PC-3 (cell line): ENCODE measurements at places on chromosomes 2 and 18. TPM values are rescaled to one million over a fixed set of nuclear protein-coding genes. Genes with fewer than 3 reads are reported as not detected.

Gene APOB
- not detected in 2 replicates for total RNA-seq

- DNase-seq: peak; percentile 48
Measured at GRCh38 chr2:163604941-163605555, 130.8 kb downstream of the FIGN start.

Gene SNTG2
- not detected in 2 replicates for total RNA-seq

Gene MERTK
- total RNA-seq: 2.5 and 3.9 TPM in 2 replicates

DNA sequence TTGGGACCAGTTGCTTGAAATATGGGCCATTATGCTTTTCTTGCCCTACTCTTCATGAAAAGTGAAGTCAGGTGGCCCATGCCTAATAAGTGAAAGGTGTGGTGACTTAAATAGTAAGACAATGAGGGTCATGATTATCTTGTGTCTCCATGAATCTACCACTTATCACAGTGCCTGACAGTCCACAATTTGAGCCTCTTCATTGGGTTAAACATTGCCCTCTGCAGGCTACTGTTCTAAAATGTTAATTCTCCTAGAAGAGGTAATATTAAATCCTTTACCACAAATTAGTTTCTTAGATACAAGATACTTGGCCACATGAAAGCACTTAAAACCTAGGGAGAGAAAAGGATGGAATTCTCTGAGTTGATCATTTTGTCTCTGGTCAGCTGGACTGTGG, 4.0 kb downstream of the EGR4 start:
- no peak for DNase-seq

DNA sequence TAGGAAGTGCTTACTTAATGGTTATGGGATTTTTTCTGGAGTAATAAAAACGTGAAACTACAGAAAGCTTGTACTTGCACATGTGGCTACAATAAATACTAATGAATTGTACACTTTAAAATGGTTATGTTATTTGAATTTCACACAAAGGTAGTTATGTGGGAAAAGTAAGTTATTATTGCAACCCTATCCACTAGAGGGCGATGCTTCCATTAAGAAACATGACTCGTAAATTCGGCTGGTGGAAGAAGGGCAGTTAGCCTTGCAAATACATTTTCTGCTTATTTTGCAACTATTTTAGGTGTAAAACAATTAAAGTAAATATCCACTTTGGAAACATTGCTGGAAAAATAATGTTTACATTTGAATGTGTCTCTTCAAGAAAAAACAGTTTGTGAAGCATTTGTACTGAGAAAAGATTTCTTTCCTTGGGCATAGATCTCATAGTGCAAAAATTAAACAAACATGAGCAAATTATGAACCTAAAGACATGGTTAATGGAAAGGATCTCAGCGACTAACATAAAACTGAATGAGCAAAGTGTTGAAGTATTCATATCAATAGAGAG, 68.1 kb upstream of the CSRNP3 start:
- DNase-seq: peak; percentile 92

Gene KRTCAP3
- 0.22 TPM in 1 of 2 replicates, not detected in the other for total RNA-seq

DNA sequence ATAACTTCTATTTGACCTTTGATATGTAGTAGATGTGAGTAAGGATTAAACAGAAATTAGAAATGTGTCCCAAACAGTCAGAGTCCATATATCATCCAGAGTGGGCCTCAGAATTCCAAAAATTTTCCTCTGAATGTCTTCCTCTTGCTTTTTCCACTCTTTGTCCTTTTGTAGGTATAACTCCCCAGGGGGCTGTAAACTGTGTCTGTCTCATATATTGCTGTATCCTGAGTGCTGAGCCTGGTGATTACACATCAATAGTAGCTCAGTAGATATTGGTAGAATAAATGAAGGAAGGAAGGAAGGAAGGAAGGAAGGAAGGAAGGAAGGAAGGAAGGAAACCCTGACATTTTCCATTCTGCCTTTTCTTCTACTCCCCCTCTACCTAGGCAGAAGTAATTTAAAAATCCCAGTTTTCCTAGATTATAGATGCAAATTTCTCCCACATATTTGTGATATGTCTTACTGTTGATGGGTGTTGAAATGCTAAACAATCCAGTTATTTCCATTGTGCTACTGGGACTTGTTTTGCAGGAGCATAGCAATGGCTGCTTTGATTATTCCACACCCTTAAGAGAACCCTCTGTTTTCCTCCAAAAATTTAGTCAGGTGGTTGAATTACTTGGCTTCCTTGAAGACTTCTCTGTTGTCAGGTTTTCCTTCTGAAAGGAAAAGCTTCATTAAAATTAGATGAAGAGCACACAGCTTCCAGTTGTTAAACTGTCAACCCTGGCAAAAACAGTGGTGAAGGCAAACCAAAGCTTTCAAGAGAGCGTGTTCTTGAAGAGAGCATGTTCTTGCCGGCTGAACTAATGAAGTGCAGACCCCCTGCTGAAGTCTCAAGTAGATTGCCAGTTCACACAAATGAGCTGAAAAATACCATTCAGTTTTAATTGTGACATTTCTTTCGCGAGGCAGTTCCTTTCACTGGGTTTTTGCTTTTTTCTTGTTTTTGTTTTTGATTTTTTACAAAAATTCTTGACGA, 147.8 kb downstream of the KCNE4 start:
- DNase-seq: no peak

- no peak for DNase-seq
Measured at GRCh38 chr2:217258170-217258569, 398.3 kb upstream of the TNP1 start.

Gene C2orf72
- total RNA-seq: 0.40 and 4.3 TPM in 2 replicates

Gene VIT
- not detected in 2 replicates for total RNA-seq

GRCh38 chr18:43034683-43035500, 80.6 kb downstream of the RIT2 start:
- peak; percentile 24 for DNase-seq

DNA sequence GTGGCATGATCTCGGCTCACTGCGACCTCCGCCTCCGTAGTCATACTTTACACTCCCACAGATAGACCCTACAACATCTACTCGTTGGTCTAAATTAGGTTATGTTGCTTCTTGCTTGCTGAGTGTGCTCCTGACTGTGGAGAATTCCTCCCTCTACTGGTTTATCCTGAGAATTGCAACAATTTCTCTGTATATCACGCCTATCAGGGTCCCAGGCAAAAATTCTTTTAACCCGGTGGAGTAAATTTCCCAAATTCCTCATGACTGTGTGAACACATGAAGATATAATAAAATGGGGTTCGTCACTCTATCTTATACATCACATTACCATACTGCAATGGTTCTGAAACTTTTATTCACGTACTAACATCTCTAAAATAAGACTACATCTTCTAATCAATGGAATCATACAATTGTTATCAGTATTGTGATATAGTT, 156.7 kb downstream of the EVA1A start:
- DNase-seq: peak; percentile 76

GRCh38 chr2:38719706-38720105, 31.5 kb downstream of the SRSF7 start:
- no peak for DNase-seq

Gene HOXD13
- total RNA-seq: 0.36 and 0.46 TPM in 2 replicates

Gene CRYGB
- not detected in 2 replicates for total RNA-seq

DNA sequence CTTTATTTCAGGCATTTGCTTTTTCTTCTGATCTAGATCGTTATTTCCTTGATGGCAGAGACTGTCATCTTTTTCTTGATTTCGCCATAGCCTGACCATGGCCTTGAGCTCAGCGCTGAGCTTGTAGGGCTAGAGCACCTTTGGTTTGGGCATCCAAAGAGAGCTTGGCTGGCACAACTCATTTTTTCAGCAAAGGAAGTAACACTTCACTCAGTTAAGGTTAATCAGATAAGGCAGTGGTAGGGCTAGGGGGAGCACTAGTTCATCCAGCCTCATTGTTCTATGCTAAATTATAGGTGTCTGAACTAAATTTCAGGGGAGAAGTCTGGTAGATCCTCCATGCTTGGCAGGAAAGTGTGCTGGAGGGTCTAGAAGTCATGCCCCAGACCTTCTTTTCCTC, 125.0 kb downstream of the SETBP1 start:
- DNase-seq: no peak

DNA sequence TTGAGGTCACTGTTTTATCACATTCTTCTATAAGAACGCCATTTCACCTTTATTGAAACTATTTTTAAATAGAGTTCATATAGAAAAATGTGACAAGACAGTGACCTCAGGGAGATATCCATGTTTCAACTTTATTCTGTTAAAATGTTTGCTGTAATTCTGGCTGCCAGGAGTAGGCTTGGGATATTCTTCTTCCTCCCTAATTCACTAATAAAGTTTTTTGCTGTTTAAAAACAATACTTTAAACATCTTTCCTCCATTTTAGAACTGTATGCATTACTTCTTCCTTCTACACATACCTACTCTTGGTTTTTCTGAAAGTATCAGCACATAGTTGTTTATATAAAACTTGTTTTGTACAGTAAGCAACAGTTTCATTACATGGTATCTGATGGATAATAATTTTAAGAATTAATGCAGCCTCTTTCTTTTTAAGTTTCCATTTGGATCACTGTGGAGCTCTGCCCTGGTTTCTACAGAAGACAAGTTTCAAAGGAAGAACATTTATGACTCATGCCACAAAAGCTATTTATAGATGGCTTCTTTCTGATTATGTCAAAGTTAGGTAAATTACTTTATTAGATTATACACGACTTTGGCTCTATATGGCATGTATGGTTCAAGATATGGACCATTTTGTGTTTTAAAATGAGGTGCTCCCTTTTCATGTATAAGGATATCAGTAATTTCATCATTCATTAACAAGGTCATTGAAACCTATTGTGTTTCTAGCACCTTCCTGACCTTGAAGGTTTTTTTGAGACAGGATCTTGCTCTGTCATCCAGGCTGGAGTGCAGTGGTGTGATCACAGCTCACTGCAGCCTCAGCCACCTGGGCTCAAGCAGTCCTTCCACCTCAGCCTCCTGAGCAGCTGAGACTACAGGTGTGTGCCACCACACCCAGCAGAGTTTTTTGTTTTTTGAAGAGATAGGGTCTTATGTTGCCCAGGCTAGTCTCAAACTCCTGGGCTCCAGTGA, 7.2 kb downstream of the CPSF3 start:
- no peak for DNase-seq

DNA sequence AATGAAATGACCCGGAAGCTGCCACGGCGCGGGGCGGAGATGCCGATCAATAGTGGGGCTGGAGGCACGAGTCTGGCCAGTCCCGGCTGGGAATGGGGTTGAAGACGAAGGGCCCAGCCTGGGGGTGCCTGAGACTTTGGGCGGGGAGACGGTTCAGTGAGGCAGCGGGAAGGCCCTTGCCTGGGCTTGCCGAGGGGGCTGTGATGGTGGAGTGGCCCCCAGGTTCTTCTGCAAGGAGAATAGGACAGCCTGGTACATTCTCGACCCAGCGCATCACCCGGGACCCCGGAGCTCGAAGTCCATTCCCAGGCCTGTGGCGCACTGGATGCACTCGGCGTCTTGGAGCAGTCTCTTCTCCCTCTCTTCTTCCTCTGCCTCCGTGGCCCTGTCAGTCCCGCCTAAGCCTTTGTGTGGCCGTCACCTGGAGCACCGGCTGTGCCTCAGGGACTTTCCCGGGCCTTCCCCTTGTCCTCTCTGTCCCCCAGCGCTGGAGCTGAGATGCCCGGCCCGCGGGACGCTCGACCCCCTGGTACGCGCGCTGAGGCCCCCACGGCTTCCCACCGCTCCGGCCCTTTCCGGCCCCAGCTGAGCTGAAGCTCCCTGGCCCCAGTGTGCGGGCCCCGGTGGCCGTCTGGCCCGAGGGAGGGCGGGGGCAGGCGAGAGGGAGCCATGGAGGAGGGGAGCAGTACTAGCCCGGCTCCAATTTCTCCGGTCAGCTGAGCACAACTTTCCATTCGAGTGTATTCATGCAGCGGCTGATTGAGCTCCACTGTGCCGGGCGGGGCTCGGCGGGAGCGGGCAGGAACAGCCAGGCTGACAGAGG, 8.0 kb downstream of the SIX3 start:
- DNase-seq: no peak

- DNase-seq: no peak
Measured at GRCh38 chr2:137826373-137827372, 137.6 kb upstream of the HNMT start.

DNA sequence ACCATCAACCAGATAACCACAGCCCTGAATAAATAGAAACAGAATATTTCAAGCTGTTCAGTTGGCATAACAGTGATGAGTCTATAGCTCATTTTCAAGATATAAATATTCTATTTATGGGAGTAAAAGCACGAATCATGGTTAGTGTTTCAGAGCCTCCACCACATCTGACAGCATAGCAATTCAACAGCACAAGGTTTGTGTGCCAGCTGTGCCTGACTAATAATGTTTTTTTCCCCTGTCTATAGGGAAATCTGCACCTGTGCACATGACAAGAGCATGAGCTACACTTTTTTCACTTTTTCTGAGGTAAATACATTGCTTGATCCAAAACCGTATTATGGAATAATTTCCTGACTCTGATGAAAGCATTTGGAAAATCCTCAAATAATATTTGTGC, 251.3 kb downstream of the RPIA start:
- no peak for DNase-seq

Gene SLC4A5
- 0.40 and 2.4 TPM in 2 replicates for total RNA-seq

- DNase-seq: no peak
Measured at GRCh38 chr2:31693882-31694281, 113.1 kb upstream of the SRD5A2 start.

Gene PFN4
- total RNA-seq: 0.44 and 2.3 TPM in 2 replicates

DNA sequence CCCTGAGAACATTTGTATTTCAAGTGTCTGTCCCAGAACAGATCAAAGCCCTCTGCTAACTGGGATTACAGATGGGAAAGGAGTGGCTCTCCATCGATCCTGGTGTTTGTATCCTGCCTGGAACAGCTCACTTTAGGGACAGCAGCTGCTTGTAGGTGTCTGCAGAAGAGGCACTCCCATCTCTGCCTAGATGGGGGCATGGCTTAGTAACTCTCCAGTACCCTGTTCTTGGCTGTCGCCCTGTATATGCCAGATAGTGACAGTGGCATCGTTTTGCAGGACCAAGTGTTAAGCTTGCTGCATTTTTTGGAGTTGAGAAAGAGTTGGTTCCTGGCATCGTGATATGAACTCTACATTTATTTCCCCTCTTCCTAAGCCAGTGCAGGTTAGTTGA, 189.9 kb downstream of the SH3RF3 start:
- no peak for DNase-seq

GRCh38 chr2:122194546-122194945, 439.1 kb downstream of the TSN start:
- DNase-seq: peak; percentile 36

Gene ASB18
- 0.15 TPM in 1 of 2 replicates, not detected in the other for total RNA-seq

Gene COX7A2L
- 106 and 120 TPM in 2 replicates for total RNA-seq

GRCh38 chr18:55587418-55588110, 428 bp downstream of the TCF4 start:
- DNase-seq: peak; percentile 24

GRCh38 chr2:122328816-122329215, 573.4 kb downstream of the TSN start:
- DNase-seq: no peak

Gene LYG2
- not detected in 2 replicates for total RNA-seq

- DNase-seq: peak; percentile 27
Measured at GRCh38 chr2:191598296-191598695, 79.6 kb upstream of the NABP1 start.

GRCh38 chr18:11533513-11533890, 75.9 kb upstream of the SLC35G4 start:
- no peak for DNase-seq

GRCh38 chr2:27920148-27920885, 29.8 kb downstream of the BABAM2 start:
- DNase-seq: peak; percentile 76

Gene RAB11FIP5
- 26.6 and 36.9 TPM in 2 replicates for total RNA-seq

GRCh38 chr2:95296880-95297487, at the start of gene KCNIP3:
Gene KCNIP3 (plus strand): TSS chr2:95297347. CDS start chr2:95297439, 92 bp downstream.
- peak; percentile 51 for DNase-seq

- no peak for DNase-seq
Measured at GRCh38 chr2:34242763-34243123, 643.6 kb upstream of the FAM98A start.
